ENCODE measurements at places on chromosomes 7 and 10. TPM values are rescaled to one million over a fixed set of nuclear protein-coding genes. Genes with fewer than 3 reads are reported as not detected.

GRCh38 chr10:97334370-97335175 lies at the start of gene FRAT2:
FRAT2 (minus strand) TSS chr10:97334729; CDS start chr10:97334572, 157 bp downstream.
- DNase-seq = peak; percentile 87
- peak within 1 kb of the TSS; percentile 98 for H3K4me3 ChIP-seq
- peak within 1 kb of the TSS; percentile 96 for H3K27ac ChIP-seq
- peaks cover 37% of the 10 kb centered on the region for H3K4me1 ChIP-seq

The MUC3A gene
- total RNA-seq = not detected

DNA sequence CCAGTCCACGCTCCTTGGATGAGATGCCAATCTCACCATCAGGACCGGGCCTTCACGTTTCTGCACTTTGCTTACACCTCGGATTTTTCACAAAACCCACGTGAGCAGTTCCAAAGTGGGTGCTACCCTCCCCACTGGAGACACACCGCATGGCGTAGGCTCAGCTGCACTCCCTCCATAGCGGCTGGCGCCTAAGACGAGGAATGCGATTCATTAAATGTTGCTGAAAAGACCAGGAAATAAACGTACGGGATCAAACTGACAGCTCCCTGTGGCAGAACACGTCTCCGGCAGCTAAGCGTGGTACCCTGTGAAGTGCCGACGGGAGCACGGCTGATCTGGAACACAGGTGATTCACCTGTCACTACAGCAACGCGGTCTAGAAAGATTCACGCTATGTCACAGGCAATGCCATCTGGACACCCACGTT lies 209.0 kb downstream of the DIP2C start:
- H3K27ac ChIP-seq = no peak overlapping the region
- peaks cover 30% of the 10 kb centered on the region for H3K4me1 ChIP-seq
- DNase-seq = no peak
- no peaks in the 10 kb centered on the region for H3K36me3 ChIP-seq
- H3K27me3 ChIP-seq = no peaks in the 10 kb centered on the region

DNA sequence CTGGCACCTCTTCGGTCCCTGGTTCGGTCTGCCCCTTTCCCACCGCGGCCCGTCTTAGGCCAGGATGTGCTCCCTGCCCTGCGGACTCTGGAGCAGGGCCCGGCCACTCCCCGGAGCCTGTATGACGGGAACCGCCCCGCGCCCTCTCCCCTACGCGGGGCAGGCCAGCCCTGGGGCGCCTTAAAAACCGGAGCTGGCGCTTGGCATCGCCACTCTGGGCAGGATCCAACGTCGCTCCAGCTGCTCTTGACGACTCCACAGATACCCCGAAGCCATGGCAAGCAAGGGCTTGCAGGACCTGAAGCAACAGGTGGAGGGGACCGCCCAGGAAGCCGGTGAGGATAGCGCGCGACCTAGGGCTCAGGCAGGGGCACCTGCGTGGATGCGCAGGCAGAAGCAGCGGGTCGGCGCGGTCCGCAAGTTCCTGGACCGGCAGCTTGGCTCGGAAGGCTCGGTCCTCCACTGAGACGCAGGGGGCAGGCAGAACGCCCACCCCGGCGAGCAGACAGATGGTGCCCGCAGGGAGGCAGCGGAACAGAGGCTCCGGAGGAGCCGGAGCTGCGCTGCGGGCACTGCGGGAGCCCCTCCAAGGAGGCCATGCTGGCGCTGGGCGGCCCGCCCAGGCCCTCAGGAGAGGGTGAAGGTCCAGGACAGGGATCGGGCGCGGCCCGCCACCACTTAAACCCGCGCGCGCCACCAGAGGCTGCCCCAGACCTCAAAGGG lies at the start of gene ADIRF:
TSS of gene ADIRF (plus strand) at position 212 of the 723 bp plus-strand sequence. CDS start at position 275, 63 bp downstream.
- H3K4me3 ChIP-seq = peak within 1 kb of the TSS; percentile 76
- H3K27me3 ChIP-seq = no peaks in the 10 kb centered on the region
- no peaks in the 10 kb centered on the region for H3K36me3 ChIP-seq
- DNase-seq = no peak
- H3K27ac ChIP-seq = peak within 1 kb of the TSS; percentile 74

The WNT2 gene
- total RNA-seq = not detected

DNA sequence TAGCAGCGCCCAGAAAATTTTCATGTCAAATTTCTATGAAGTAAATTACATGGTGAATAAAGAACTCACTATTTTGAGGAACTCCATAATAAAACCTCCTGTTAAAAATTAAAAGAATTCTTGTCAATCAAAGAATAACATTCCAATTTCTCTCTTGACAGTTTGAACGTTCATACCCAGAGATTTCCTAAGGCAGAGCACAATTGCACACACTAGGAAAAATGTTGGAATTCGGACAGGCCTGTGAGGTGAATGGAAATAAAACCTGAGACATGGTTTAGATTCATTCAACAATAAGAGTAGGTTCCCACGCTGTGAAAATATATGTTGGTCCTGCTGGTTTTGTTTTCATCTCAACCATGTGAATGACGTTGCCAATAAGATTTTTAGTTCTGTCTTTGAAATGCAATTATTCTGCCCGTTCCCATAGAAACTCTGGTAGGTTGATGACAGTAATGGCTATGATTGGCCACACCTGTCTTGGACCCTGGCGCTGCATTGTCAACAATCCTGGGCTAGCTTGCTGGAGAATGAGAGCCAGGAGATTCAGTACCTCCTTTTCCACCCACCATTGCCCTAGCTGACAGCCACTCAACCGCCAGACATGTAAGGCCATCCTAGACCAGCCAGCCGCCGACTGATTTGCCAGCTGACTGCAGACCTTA lies 43.3 kb upstream of the RAPGEF5 start:
- peaks cover 5% of the 10 kb centered on the region for H3K4me1 ChIP-seq
- no peak overlapping the region for H3K4me3 ChIP-seq
- H3K27ac ChIP-seq = no peak overlapping the region

DNA sequence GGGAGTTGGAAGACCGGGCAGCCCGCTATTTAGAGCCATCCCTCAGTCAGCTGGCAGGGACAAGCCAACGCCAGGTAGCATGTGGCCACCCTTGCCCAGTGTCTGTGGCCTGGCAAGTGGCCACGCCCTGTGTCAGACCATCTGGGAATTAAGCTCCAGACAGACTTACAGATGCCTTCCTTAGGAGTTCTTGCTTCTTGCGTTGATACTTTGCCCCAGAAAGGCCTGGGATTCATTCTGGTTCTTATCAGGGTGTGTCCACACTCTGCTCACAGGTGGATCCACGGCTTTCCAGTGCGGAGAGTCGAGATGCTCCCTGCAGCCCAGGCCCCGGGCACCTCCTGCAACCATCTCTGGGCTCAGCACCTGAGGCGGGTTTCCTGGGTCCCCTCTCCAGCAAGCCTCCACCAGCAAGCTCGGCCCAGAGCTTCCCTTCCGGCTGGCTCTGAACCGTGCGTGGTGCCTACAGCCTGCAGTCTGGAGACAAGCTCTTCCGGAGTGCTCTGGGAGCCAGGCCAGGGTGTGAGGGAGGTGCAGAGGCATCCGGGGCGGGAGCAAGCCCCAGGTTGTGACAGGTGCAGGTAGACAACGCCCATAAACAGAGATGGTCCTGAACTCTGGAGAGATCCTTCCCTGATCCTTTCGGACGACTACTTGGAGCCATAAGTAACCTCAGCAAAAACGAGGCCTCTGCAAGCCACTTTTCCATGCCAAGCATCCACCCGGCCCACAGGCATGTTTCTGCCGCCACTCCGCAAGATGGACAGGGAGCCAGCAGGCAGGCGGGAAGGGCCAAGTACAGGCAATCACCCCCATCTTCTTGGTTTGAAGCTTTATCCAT lies 32.3 kb upstream of the PPIF start:
- H3K4me1 ChIP-seq = peaks cover 31% of the 10 kb centered on the region
- DNase-seq = peak; percentile 32
- H3K4me3 ChIP-seq = no peak overlapping the region
- H3K36me3 ChIP-seq = no peaks in the 10 kb centered on the region
- no peaks in the 10 kb centered on the region for H3K27me3 ChIP-seq

GRCh38 chr7:139526578-139527544 lies 3.4 kb downstream of the CLEC2L start:
- H3K27me3 ChIP-seq = peaks cover 24% of the 10 kb centered on the region
- no peak for DNase-seq
- no peak overlapping the region for H3K27ac ChIP-seq
- no peaks in the 10 kb centered on the region for H3K36me3 ChIP-seq
- H3K4me3 ChIP-seq = no peak overlapping the region

DNA sequence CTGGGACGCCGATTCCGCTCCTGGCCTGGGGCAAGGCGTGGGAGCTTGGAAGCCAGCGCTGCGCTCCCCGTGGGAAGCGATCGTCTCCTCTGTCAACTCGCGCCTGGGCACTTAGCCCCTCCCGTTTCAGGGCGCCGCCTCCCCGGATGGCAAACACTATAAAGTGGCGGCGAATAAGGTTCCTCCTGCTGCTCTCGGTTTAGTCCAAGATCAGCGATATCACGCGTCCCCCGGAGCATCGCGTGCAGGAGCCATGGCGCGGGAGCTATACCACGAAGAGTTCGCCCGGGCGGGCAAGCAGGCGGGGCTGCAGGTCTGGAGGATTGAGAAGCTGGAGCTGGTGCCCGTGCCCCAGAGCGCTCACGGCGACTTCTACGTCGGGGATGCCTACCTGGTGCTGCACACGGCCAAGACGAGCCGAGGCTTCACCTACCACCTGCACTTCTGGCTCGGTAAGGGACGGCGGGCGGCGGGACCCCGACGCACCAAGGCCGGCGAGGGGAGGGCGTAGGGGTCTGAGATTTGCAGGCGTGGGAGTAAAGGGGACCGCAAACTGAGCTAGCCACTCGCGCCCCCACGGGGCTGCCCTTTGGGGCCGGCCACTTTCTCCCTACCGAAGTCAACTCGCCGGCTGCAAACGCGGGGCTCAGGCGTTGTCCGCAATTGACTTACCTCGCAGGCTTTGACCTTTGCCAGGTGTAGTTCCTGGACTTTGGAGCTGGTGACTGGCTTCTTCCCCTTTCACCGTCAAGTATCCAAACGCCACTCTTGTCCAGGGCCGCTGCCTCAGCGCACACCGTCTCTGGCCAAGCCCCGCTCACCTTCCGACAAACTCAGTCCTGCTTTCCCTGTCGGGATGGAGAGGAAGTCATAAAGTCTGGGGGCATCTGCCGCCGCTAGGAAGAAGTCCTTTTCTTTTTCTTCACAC lies at the start of gene SCIN:
TSS of gene SCIN (plus strand) at position 187 of the 928 bp plus-strand sequence. CDS start at position 254, 67 bp downstream.
- no peak within 1 kb of the TSS for H3K27ac ChIP-seq
- H3K27me3 ChIP-seq = peaks cover 38% of the 10 kb centered on the region

DNA sequence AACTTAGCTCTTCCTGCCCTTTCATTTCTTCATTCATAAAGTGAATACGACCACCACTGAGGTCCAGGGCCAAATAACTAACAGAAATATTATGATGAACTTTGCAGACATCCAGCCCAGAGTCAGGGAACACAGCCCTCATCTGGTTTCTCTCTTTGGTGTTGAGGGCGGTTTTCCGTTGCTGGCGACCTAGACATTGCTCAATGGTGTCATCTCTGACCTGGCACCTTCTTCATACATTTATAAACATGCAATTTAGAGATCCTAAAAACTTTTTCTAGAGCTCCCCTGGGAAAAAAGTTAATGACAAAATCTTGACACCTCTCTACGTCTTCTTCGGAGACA lies 324 bp upstream of the TET1 start:
- no peak for DNase-seq
- peaks cover 28% of the 10 kb centered on the region for H3K4me1 ChIP-seq
- peaks cover 50% of the 10 kb centered on the region for H3K27me3 ChIP-seq

The PAX4 gene
- not detected for total RNA-seq

GRCh38 chr10:17510242-17510908 lies 56.0 kb upstream of the ST8SIA6 start:
- no peaks in the 10 kb centered on the region for H3K36me3 ChIP-seq
- no peaks in the 10 kb centered on the region for H3K27me3 ChIP-seq
- no peak for DNase-seq
- H3K27ac ChIP-seq = no peak overlapping the region
- peaks cover 16% of the 10 kb centered on the region for H3K4me1 ChIP-seq

- no peak overlapping the region for H3K27ac ChIP-seq
- H3K27me3 ChIP-seq = peaks cover 61% of the 10 kb centered on the region
- no peak overlapping the region for H3K4me3 ChIP-seq
- DNase-seq = no peak
- H3K36me3 ChIP-seq = no peaks in the 10 kb centered on the region
- peaks cover 8% of the 10 kb centered on the region for H3K4me1 ChIP-seq
Observed at GRCh38 chr10:123991611-123992570, 100.3 kb upstream of the CPXM2 start.

The ACTA2 gene
- total RNA-seq = 1.8 TPM

- H3K4me3 ChIP-seq = no peak overlapping the region
- no peak overlapping the region for H3K27ac ChIP-seq
- DNase-seq = no peak
- H3K27me3 ChIP-seq = peaks cover 1% of the 10 kb centered on the region
- no peaks in the 10 kb centered on the region for H3K4me1 ChIP-seq
- H3K36me3 ChIP-seq = no peaks in the 10 kb centered on the region
Observed at GRCh38 chr10:89591796-89592271, 53.2 kb downstream of the PANK1 start.

The KEL gene
- 0.70 TPM for total RNA-seq

GRCh38 chr7:158309868-158310763 lies 277.5 kb downstream of the PTPRN2 start:
- no peaks in the 10 kb centered on the region for H3K27me3 ChIP-seq
- no peak overlapping the region for H3K4me3 ChIP-seq
- H3K36me3 ChIP-seq = peaks cover 19% of the 10 kb centered on the region
- no peaks in the 10 kb centered on the region for H3K4me1 ChIP-seq

DNA sequence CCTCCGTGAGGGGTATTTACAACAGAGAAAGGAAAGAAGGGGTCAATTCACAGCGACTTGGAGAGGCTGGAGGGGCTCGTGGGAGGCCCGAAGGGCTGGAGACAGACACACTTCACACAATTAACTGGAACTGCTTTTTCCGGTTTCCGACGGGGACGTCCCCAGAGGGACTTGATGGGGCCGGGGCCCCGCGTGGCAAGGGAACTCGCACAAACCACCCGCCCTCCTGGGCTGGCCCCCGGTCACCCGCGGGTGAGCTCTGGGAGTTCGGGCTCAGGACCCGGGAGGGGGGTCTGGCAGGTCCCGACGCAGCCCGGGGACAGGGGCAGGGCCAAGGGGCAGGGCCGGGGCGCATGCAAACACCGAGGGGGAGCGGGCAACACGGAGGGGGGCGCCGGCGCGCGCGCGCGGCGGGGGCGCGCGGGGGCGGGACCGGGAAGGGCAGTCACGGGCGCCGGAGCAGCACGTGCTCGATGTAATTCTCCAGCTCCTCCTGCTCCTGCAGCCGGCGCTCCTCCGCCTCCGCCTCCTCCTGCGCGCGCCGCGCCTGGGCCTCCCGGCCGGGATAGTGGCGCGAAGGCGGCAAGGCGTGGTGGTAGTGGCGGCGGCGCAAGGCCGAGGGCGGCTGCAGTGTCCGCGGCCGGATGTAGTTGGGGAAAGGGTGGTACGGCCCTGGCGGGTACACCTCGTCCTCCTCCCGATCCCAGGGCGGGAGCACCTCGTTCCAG lies 2.7 kb downstream of the VGF start:
- peaks cover 22% of the 10 kb centered on the region for H3K4me1 ChIP-seq
- H3K27ac ChIP-seq = no peak overlapping the region
- DNase-seq = no peak
- H3K27me3 ChIP-seq = peaks cover 32% of the 10 kb centered on the region
- H3K36me3 ChIP-seq = peaks cover 12% of the 10 kb centered on the region
- H3K4me3 ChIP-seq = peak overlapping the region; percentile 76

The LRGUK gene
- 0.60 TPM for total RNA-seq

DNA sequence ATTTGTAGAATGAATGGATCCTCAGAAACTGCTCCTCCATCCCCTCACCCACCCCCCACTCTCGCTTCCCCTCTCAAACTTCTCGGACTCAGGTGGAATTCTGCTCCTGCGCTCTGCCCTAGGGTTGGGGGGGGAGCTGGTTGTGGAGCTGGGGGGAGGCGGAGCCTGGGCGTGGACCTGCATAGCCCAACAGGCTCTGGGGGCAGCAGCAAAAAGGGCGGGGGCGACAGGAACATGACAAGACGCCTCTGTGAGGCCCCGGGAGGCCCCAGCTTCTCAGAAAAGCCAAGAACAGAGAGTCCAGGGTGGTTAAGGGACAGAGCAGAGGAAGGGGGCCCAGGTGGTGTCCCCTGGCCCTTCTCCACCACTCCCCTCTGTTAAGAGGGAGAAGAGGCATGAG lies 3.5 kb downstream of the TSC22D4 start:
- peak overlapping the region; percentile 94 for H3K27ac ChIP-seq
- H3K4me3 ChIP-seq = peak overlapping the region; percentile 91
- H3K36me3 ChIP-seq = peaks cover 55% of the 10 kb centered on the region
- H3K4me1 ChIP-seq = peaks cover 58% of the 10 kb centered on the region
- H3K27me3 ChIP-seq = no peaks in the 10 kb centered on the region
